ENCODE measurements at places on chromosomes 12 and 14. TPM values are rescaled to one million over a fixed set of nuclear protein-coding genes. Genes with fewer than 3 reads are reported as not detected.

The SLC6A12 gene
- not detected for total RNA-seq

The RNASE4 gene
- 2.7 TPM for total RNA-seq

The MYF5 gene
- not detected for total RNA-seq

The WDHD1 gene
- 36.9 TPM for total RNA-seq

The PRICKLE1 gene
- total RNA-seq = 0.30 TPM
